ENCODE measurements at places on chromosomes 2 and 18.

DNA sequence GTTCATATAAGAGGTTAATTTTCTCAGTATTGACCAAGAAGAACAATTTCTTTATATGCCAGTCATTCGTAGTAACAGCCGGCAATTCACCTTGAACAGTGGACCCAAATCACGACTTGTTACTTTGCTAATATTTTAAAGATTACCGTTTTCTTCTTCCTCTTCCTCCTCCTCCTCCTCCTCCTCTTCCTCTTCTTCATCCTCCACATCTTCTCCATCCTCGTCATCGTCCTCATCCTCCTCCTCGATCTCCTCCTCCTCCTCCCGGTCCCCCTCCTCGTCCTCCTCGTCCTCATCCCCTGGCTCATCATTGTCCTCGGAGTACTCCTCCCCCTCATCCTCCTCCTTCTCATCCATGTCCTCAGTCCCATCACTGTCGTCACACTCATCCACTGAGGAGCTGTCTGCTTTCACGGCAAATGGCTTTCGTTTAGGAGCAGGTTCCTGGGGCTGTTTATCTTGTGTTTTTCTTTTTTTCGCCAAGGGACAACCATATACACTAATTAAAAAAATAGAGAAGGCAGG, 198.6 kb upstream of the PXDN start:
- DNase-seq: no peak

GRCh38 chr2:224310943-224311625, 90.8 kb downstream of the FAM124B start:
- no peak for DNase-seq

DNA sequence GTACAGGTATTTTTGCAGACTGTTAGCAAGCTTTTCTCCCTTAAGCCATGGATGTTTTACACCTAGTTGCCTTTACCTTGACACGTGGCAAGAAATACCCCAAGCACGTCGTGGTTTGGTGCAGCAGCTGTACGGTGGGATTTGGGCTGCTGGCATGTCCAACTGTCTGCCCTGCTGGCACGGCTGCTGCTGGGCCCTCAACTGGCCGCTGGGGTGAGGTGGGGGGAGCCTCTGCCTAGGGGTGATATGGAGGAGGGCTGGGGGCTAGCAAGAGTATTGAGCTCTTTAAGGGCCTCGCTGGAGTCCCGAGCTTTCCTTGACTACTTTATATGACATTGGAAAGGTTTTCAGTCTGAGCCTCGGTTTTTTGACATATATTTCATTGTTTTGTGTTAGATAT, 41.6 kb downstream of the LPIN1 start:
- no peak for DNase-seq

DNA sequence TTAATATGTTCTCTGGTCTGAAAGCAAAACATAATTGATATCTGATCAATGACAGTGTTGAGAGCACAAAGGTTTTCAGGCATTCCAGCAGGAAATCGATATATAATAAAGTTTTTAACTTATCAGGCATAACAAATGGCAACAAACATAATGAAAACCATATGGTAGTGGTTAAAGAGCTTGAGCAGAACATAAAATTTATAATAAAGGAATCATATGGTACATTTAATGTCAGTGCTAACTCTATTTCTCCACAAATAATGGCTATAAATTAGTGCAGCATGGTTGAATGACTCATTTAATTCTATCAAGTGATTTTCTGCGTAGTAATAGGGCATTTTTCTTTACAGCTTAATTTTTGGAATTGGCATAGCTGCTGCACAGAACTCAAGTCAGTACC, 306.2 kb downstream of the FSIP2 start:
- DNase-seq: no peak

- DNase-seq: no peak
These were observed 142.3 kb downstream of the TANC1 start for GRCh38 chr2:159110784-159111183.

GRCh38 chr2:190891372-190891771, 10.8 kb downstream of the GLS start:
- no peak for DNase-seq

- no peak for DNase-seq
These were observed 27.1 kb upstream of the BARD1 start for GRCh38 chr2:214836568-214836967.

GRCh38 chr2:18971628-18972027, 382.3 kb upstream of the NT5C1B start:
- DNase-seq: no peak

DNA sequence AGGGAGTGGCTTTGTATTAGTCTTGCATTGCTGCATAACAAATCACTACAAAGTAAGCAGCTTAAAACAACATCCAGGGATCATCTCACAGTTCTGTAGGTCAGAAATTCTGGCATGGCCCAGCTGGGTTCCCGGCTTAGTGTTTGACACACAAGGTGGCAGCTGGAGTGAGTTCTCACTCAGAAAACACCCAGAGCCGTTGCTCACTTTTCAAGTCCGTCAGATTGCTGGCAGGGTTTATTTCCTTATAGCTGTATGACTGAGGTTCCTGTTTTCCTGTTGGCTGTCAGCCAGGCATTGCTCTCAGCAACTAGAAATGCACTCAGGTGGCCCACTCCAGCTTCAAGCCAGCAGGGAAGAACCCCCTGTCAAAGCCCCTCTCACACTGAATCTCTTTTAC, 324.1 kb downstream of the CCDC178 start:
- peak; percentile 67 for DNase-seq

GRCh38 chr2:205713086-205713485, 30.8 kb downstream of the NRP2 start:
- DNase-seq: no peak

- DNase-seq: no peak
These were observed 218.1 kb downstream of the SEPTIN10 start for GRCh38 chr2:109395494-109396201.

DNA sequence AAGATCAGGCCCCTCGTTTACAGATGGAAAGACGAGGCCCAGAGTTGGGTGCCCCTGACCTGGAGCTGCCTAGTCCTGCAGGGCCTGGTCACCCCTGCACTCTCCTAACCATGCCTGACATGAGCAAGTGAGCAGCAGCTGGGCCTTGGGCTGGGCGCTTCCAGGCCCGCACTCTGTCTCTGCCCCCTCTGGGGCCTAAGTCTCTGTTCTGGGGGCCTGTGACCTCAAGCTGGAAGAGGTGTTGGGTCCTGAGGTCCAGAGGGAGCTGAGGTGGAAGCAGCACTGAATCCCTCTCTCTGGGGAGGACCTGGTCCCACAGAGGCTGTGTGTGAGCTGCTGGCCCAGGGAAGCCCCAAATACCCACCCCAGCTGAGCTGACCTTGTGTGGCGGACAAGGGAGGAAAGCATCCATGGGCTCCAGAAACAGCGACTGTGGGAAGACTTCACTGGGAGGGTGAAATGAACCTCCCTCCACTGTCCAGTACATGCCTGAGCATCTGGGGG, 46.1 kb upstream of the GPC1 start:
- no peak for DNase-seq

DNA sequence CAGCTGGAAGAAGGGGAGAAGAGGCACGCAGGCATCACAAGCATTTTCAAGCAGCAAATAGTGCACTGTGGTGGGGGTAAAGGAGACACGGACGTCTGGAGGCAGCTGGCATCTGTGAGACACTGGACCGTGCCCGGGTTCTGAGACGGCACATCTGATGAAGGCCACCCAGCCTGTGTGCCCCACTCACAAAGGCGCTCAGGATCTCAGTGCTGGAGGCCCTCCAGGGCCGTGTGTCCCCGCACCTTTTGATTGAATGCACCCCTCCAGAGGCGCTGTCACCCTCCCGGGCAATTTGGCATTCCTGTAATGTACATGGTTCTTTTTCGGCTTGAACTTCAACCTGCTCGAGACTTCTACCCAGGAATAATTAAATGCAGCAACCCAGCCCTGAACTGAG, 101.5 kb upstream of the ODC1 start:
- DNase-seq: no peak

DNA sequence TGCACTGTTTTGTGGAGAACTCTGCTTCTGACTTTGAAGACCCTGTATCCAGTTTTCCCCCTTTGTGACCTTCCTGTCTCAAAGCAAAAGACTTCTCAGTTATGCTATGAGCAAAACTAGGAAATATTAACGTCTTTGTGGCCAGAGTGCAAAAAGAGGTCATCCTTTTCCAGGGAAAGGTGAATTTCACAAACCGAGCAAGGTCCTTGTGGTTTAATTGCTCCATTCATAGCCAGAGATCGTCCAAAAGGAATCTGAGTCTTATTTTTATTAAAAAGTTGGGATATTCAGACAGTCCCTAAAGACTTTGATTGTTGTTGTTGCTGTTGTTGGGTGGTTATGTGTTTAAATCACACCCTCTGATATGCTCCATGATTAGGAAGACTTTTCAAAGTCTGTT, 77.4 kb downstream of the NAB1 start:
- no peak for DNase-seq

GRCh38 chr18:9826685-9827084, 59.1 kb upstream of the TXNDC2 start:
- DNase-seq: no peak

- DNase-seq: no peak
These were observed 9.4 kb downstream of the MBD2 start for GRCh38 chr18:54215069-54215468.

- no peak for DNase-seq
These were observed 68.1 kb downstream of the ANTXR1 start for GRCh38 chr2:69081001-69081580.

- DNase-seq: no peak
These were observed 63.8 kb downstream of the RTP5 start for GRCh38 chr2:241933179-241933911.

DNA sequence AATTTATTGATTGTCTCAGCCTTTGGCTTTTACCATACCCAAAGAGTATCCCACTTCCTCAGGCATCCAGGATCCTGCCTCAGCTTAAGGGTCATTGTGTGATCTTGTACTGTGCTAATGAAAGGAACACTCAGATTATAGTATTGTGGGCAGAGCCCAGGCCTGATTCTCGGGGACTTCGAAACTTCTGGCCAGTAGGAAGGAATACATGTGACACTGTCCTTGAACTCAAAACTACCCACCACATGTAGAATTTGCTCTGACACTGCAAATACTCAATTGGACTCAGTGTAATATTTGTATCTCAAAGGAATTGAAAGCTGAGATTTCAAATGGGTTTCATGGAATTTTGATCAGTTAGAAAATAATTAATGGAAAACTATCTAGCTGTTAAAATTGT, 15.9 kb downstream of the DIS3L2 start:
- no peak for DNase-seq

DNA sequence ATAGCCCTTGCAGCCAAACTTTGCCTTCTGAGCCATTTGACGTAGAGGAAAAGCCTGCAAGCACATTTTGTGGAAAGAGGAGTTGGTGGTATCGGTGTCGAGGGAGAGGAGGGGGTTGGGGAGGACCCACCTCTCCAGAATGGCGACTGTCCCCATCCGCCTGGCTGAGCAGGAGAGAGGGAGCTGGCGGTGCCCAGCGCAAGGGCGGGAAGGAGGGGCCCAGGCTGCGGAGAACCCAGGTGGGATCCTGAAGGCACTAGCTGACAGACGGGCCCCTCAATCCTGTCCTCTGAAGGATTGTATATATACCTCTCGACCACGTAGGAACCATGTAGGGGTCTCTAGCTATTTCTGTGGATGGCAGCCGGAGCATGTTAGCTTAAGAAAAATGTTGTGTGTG, 200.3 kb downstream of the LOXHD1 start:
- DNase-seq: no peak

DNA sequence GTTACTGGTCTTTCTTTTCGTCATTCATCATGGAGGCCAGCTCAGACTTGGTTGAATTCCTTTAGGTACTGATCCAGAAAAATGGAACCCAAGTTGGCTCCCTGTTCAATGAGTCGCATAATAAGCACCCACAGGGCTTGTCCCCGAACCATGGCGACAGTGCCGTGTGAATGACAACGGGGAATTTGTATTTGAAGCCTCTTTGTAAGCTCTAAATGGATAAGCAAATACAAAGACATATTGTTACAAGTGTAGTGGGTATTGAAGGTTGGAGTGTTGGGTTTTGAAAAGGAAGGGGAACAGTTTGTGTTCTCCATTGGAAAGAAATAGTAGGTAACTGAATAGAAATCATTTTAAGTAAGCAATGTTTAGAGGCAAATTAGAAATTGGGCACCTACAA, 288.9 kb downstream of the SLC4A3 start:
- no peak for DNase-seq

DNA sequence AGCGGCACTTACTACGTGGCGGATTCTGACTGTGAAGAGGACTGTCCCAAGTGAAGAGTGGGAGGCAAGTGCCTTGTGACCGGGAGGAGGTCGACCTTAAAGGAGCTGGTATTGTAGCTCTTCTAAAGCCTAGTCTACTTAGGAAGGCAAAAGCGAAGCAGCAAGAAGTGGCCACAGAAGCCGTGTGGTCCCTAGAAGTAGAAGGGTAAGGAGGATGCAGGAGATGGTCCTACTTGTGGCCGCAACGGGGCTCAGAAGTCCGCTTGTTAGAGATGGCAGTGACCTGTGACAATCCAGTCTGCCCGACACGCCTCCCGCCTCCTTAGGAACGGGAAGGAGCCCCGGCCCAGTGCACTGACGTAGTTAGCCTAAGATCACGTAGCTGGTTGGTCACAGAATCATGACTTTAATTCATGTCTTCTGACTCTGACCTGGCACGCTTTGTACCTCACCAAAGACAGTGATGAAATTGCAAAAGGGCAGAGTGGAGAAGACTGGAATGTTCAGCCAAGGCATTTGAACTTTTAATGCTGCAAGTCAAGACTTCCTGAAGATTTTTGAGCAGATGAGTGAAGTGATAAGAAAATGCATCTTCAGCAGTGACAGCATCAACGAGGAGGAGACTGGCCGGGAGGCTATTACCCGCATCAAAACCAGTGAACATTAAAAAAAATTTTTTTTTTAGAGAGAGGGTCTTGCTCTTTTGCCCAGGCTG, 749 bp upstream of the EIF2AK3 start:
- peak; percentile 63 for DNase-seq

DNA sequence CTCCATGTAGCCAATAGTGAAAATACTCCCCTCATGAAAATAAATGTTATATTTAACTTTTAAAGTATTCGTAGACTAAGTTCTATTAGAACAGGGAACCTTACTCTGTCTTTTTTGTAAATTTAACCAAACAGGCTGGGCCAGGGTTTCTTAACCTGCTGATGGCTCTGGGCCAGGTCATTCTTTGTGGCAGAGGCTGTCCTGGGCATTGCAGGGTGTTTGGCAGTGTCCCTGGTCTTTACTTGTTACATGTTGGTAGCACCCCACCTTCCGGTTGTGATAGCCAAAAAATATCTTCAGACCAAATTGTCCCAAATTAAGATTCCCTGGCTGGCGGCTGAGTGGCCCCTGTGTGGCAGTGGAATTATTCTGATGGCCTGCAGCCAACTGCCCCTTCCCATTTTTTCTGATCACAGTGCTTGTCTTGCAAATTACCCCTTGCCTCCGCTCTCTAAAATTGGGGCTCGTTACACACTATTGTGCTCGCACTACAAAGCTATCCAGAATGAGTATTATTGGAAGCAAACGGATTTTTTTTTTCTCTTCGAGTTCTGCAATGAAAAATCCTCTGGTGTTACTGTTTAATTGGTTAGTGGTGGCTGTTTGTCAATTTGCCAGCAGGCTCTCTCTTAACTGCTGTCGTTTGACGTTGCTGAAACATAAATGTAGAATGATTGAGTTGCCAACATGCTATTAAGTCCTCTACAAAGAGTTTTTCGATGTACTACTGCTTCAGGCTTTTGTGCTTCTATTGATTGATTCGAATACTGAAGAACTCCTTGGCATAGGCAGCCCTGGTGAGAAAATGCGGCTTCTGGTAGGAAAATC, 216.9 kb downstream of the SH3RF3 start:
- DNase-seq: peak; percentile 31
